ENCODE measurements at places on chromosomes 4 and X.

DNA sequence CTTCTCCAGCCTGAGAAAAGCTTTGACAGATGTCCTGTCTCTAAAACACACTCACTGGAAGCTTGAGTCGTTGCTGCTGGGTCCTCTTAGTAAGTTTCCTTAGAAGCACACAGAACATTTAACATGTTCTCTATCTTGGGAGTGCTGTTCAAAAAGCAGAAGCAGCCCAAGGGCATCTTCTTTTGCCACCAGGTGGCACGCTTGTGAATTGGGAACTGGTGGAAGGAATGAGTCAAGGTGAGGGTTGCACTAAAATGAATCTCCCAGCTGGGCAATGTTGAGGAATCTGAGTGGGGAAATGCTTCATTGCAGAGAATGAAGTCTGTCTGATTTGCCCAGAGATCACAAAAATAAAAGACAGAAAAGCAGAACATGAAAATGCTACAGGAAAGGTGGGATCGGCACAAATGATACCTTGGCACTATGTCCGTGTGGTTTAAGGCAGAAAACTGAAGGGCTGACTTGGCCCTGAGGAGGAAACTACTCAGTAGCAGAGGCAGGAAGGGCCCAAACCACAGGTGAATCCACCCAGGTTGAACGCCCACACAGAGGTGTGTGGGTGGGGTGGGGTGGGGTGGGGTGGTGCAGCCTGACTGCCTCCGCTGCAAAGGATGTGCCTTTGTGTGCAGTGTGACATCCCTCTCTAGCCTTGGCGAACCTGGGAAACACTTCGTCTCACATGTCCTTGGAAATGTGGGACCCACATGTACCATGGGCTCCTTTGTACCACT lies 26.0 kb downstream of the KIT start:
- DNase-seq = no peak

DNA sequence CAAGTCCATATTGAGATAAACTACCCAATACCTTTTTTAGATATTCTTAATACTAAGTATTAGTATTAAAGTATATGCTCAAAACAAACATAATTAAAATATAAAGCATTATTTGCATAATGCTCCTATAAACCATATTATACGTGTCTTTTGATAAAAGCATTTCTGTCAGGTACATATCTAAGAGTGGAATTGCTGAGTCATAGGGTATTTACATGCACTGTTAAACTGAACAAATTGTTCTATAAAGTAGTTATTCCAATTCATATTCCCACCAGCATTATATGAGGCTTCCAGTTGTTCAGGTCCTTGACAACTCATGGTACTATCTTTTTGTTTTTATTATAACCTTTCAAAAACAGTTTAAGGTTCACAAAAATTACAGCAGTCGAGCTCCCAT lies 114.2 kb downstream of the FGF16 start:
- DNase-seq = no peak

GRCh38 chr4:143441678-143442077 lies 71.8 kb upstream of the SMARCA5 start:
- no peak for DNase-seq

DNA sequence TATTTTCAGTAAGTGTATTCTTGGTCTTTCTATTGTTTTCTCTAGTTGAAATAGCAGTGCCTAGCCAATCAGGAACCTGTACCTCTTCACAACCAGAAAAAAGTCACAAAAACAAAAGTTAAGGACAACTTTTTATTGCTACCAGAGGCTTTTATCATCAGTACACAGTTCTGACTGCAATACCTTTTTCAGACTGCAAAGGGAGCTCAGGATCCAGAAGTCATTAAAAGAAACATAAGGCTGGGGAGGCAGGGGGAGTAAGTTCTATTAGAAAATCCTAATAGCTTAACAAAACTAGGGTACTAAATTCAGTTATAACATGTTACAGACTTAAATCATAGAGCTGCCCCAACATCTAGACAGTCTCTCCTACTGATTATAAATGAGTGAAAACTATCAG lies 28.8 kb downstream of the CCNI start:
- DNase-seq = no peak

DNA sequence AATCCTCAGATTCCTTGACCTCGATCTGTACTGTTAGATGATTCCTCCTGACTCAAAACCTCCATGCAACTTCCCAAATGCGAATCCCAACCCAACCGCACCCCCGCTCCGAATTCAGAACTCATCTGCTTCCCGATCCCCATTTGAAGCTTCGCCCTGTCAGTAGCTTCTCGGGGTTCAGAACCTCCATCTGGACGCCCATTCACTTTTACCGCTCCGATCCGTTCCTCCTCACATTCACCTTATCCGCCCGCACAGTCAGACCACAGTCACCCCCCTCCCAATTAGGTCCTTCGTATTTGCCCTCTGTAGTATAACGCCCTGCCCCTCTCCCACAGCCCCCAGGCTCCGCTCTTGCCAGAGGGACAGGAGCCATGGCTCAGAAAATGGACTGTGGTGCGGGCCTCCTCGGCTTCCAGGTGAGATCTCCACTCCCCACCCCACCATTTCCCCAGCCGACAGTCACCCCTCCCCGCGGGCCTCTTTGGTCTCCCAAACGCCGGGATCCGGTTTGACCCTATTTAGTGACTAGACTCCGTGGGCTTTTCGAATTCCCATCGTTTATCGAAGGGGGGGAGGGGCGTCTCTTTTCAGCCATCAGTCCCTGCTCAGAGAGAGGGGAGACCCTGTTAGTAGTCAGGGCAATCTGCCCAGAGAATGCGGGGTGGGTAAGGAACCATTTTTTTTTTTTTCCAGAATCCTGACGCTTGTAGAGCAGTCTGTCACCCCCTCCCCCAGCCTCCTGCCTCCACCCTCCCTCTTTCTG lies 691 bp downstream of the MAGED1 start:
- no peak for DNase-seq

- DNase-seq = no peak
These were observed 515.0 kb downstream of the CFAP47 start for GRCh38 chrX:36434522-36434921.

DNA sequence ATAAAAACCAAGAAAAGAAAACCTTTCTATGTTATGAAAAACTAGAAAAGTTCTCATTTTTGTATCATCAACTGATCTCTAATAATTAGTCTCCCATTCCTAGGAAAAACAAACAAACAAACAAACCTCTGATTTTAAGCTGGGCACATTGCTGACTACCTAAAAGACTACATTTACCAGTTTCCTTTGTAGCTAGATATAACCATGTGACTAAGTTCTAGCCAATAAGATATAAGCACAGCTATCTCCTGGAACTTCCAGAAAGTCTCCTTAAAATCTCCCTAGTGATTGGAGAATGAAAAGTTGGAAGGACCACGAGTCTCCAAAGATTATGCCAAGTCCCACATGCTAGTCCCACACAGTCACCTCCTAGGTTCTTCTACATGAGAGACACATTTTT lies 108.9 kb downstream of the NR3C2 start:
- DNase-seq = no peak

DNA sequence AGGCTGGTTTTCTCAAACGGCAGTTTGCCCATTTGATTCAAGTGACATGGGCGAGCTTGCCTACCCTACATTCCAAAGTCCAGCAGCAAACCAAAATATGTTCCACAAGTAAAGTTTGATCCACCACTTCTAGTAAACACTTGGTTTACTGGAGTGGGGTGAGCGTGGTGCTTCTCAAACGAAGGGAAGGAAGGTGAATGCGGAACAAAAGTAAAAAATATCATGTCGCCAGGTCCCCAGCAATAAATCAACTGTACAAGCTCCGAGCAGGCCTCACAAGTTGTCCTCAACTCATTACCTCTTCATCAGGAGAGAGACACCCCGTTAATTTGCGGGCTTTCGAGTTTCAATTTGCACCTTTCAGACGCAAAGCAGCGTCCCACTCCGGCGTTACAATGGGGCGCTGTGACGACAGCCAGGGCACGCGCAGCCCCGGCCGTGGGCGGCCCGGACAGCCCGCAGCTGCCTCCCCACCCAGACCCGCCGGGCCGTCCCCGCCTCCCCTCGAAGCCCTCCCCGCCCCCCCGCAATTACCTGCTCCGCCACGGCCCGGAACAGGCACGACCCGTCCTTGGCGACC lies 1.0 kb downstream of the OTUD4 start:
- no peak for DNase-seq

- peak; percentile 78 for DNase-seq
These were observed 136.5 kb downstream of the PRKX start for GRCh38 chrX:3576886-3577501.

DNA sequence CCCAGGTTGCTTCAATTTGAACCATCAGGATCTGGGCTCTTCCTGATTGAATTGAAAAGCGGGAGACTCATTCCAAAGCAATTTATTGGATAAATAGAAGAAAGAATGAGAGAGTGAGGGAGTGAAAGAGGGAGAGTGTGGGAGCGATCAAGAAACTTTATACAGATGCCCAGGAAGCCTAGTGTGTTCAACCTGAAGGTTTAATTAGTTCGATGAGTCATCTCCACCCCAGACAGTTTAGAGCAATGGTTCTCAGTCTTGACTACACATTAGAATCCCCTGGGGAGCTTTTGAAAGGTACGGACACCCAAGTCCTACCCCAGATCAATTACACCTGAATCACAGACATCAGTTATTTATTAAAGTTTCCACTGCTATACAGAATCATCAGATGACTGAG lies 61.5 kb downstream of the GEMIN8 start:
- DNase-seq = no peak

DNA sequence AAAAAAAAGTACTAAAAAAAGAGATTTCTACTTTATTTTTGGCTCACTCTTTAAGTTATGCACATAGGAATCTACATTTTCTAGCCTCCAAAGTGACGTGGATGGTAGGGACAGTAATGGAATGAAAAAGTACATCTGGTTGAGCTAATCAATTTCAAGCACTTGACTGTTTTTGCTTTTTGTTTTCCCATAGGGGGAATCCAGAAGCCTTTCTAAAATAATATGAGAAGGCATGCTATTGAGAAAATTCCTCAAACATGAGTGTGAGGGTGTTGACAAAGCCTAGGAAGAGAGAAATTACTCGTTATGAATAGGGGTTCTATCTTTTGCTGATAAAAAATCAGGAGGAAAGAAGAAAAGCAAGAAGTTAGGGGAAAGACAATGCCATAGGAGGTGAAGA lies 242.5 kb upstream of the PUDP start:
- no peak for DNase-seq

DNA sequence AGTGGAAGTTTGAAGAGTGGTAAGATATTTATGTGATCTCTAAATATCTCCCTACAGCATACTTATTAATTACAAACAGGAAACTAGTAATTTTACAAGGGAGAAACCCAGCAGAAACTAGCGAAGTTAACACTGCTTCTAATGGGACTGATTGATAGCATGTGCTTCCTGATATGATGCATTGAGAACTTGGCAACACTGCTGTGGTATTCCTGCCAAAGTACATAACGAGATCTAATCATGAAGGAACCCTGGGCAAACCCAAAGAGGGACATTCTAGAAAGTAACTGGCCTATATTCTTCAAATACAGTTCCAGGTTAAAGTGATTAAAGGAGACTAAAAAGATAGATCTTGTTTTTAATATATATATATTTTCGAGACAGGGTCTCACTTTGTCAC lies 4.6 kb upstream of the GPR34 start:
- no peak for DNase-seq

- DNase-seq = no peak
These were observed 86.3 kb downstream of the ITIH6 start for GRCh38 chrX:54711735-54712134.

DNA sequence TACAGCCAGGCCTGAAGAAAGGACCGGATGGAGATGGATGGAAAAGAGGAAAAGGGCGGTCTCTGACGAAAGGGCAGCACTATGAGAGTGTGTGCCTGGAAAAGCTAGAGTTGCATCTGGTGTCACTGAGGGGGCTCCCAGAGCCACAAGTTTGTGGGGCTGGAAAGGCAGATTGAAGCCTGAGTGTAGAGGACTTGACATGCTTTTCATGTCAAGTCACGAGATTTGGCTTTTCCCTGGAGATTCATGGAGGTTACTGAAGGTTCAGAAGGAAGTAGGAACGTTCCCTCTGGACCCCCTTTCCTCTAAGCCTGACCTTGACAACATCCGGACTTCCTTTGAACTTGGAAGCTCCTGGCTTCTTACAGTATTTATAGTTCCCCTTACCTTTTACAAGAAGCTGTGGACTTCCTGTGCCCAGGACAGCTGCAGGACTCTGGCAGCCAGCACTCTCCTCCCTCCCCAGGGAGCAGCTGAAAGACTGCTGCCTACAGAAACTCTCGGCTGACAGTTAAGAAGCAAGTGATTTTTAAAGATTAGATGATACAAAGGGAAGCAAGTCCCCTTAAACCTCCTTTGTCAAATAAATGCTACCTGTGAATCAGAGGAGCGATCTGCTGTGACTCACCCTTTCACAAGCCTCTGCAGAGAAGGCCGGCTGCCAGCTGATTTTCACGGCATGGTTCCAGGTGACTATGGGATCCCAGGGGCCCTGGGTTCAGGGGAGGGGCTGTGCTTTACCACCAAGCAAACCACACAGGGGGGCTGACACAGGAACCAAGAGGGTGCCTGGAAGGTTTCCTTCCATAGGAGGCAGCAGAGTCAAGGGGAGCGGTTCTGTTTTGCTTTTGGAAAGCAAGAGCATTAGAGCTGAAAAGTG lies 72.9 kb upstream of the STIM2 start:
- DNase-seq = no peak

DNA sequence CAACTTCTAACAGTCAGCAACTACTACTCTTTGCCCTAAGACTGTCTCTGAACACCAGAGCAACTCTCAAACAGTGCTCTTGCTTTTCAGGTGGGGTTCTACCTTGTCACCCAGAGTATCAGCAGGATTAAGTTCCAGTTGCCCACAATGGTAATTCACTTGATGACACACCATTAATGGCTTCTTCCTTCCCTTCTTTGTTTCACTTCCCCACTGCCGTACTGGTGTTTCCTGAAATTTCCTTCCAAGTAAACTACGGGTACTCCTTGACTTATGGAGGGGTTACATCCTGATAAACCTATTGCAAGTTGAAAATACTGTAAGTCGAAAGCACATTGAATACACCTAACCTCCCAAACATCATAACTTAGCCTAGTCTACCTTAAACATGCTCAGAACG lies 36.6 kb upstream of the PDK3 start:
- DNase-seq = no peak

- DNase-seq = no peak
These were observed 78.8 kb upstream of the PLAC1 start for GRCh38 chrX:134737061-134737460.

DNA sequence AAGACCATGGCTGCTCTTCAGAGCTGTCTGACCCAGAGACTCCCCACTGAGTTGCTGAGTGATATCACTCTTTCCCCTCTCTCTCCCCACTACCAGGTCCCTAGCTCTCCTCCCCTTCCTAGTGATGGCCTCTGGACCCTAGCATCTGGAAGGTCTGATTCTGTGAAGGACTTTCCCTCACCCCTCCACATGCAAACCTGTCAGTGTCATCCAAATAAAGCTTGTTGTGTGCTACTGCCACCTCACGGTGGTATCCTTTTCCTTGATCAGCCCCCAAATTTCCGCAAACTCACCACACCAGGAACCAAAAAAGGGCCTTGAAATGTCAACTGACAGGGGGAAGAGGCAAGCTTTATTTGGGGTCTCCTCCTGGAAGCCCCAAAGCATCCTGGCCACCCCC lies 500.2 kb downstream of the IDS start:
- no peak for DNase-seq

GRCh38 chr4:55784747-55785146 lies 34.8 kb upstream of the EXOC1L start:
- DNase-seq = no peak
